Cortex of kidney (tissue), 1 donor: ENCODE measurements at places on chromosomes 2 and 18.

DNA sequence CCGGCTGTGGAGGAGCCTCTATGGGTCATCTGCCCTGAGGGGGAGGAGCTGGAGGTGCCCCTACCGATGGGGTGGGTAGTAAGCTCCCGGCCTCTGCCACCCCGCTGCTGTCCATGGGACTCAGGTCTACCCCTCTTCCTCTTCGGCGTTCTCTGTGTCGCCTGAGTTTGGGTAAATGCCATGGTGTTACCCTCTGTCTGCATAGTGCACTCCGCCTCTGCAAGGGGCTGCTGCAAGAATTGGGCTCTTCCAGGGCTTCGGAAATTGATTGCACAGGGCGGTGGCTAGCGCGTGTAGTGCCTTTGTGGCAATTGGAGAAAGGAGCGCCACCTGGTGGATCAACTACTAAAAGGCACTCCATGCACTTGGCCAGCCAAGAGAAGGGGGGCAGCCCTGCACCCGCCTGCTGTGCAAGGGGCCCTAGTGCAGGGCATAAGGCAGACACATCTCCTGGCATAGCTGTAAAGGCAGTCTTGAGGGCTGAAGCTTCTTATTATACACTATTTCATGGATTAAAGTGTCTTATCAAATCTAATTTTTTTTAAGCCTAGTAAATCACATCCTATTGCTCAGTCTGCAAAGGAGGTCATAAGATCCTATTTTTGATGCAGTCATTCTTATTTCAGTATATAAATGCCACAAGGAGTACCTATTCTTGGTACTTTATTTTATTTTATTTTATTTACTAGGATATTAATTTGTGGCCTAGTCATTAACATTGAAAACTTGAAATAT lies 308.9 kb downstream of the PDE11A start:
- DNase-seq: no peak

DNA sequence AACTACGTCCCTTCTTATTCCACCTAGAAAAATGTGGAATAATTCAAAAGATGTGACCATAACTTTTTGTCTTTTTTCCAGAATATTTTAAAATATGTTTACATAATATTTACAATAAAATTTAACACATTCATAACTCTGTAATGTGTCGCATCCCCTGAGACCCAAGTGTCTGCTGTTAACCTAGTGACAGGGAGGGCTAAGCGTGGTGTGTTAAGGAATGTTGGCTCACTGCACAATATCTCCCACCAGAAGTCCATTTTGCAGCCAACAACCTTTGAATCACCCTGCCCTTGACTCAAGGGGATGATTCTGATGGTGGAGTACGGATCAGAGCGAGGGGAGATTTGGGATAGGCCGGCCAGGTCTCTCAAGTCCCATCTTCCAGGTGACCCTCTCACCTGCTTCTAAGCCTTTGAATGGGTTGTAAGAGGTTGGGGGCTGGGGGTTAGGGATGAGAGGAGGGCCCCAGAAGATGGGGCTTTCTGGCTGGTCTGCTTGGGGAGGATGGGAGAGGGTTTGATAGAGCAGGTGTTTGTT lies 43.3 kb downstream of the SERTAD2 start:
- DNase-seq: no peak

DNA sequence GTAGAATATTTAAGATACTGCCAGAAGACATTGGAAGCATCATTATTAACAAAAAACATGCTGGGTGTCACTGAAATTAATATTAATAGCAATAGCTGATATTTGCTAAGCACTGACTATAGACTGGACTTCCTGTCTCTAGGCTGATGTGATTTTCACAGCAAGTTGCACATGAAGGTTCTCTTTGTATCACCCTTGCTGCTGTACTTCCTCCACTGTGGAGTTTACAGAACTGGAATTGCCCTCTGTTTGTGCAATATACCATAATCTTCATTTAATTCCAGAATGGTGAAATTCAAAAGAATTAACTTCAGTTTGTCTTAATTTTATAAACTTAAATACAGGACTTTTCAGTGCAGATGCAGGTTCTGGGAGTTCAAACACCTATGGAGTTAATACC lies 585.1 kb downstream of the RNF144A start:
- DNase-seq: no peak

DNA sequence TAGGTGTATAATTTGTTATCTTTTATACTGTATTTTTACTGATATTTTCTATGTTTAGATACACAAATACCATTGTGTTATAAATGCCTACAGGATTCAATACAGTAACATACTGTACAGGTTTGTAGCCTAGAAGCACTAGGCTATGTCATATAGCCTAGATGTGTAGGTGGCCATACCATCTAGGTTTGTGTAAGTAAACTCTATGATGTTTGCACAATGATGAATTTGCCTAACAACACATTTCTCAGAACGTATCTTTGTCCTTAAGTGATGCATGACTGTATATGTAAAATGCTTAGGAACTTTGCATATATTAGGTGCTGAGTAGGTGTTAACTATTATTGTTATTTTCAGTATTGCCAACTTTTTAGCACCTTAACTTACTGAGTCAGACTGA lies 17.3 kb downstream of the UNC80 start:
- no peak for DNase-seq

DNA sequence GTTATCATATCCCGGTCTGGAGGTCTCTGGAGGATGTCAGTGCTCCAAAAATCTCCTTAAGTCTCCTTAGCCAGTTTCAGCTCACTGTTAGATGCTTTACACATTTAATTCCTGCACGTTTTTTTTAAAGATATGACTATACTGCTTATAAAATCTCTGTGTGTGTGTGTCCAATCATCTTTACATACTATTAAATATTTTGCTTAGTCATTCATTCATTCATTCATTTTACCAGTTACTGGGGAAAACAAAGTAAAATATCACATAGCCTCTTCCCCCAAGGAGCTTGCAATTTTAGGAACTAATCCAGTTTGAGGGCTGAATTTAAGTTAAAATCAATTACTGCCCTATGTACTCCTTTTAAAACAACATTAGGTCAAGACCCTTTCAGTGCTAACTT lies 293.2 kb upstream of the LYPD1 start:
- DNase-seq: no peak

GRCh38 chr2:181786371-181787228 lies 104.9 kb upstream of the ITPRID2 start:
- no peak for DNase-seq
